Amniotic stem cell (primary cell): ENCODE measurements at places on chromosomes 13 and 19.

- DNase-seq, result no peak
Measured at GRCh38 chr13:24040835-24041234, 119.7 kb upstream of the SPATA13 start.

GRCh38 chr19:50912727-50913716, 1.8 kb upstream of the KLK4 start:
- DNase-seq, result no peak

GRCh38 chr13:110334256-110334655, 27.2 kb downstream of the COL4A2 start:
- DNase-seq, result no peak

DNA sequence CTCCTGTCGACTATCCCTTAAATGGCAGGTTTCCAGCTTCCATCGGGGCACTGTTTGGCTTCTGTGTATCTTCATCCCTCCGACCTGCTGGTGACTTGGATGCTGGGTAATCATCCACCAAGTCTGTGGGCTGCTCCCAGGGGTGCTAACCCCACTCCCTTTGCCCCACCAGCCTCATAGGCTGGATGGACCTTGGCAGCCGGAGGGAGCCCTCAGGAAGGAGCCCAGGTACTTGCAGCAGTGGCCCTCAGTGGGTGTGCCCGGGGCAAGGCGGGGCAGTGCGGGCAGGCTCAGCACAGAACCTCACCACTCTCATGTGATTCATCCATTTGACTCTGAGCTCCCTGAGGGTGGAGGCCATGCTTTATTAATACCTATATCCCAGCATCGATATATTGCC, 27.4 kb upstream of the TUBGCP3 start:
- DNase-seq, result no peak

- no peak for DNase-seq
Measured at GRCh38 chr19:13079542-13079986, 23.1 kb downstream of the LYL1 start.

GRCh38 chr13:46668302-46668720, 115.3 kb downstream of the LRCH1 start:
- DNase-seq, result peak; percentile 64

GRCh38 chr13:34523406-34523805, 418.7 kb upstream of the NBEA start:
- DNase-seq, result no peak

GRCh38 chr13:107275312-107275711, 707.4 kb upstream of the ARGLU1 start:
- DNase-seq, result no peak

GRCh38 chr19:13995878-13996765, 10.0 kb downstream of the RFX1 start:
- no peak for DNase-seq

- no peak for DNase-seq
Measured at GRCh38 chr13:113631341-113632095, 26.5 kb downstream of the ATP4B start.

DNA sequence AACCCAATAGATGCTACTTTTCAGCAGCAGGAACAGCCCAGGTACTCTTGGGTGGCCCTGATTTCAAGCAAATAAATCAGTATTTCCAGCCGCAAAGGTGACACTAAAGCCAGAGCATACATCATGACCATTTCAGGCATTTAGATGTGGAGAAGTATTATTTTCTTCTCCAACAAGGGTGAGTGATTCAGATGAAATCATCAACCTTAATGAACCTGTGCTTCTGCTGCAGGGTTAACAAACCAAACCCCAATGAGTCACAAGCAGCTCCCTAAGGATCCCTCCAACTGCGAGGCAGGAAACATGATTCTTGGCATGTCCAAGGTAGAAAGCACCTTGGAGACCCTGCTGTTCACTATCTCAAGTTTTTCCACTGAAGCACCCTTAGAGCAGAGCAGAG, 32.7 kb downstream of the MBNL2 start:
- DNase-seq, result no peak

DNA sequence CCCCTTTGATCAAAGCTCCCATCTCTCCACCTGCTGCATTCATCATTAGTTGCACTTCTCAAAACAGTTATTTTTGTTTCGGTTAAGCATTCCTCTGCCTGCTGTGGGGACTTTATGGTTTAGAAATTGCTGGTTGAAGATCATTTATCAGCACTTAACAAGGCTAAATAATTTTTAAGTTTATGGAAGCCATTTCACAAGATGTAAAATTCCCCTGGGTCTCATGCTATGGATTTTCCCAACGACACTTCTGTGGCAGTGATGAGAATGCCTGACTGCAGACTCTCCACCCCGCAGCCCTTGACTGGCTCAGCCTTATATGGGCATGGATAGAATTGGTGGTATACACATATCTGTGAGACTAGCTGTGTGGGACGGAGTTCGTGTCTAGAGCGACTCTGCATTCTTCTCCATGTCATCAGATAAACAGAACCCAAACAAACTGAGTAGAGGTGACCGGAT, 52.8 kb downstream of the COL4A2 start:
- peak; percentile 56 for DNase-seq

DNA sequence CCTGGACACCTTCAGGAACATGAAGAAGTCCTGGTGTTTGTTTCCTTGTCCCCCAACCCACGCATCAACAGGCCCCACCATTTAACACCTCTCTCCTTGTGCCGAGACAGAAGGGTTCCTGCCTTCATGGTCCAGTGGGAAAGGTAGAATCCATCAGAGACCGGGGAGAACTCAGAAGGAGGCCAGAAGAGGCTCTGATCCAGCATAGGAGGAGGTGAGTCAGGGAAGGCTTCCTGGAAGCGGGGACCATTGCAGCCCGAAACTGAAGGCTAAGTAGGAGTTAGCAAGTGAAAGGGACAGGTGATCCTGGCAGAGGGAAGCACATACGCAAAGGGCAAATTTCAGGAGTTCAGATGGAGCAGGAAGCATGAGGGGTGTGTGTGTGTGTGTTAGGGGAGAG, 484 bp downstream of the ICAM3 start:
- no peak for DNase-seq

GRCh38 chr13:77306458-77306857, 20.4 kb downstream of the MYCBP2 start:
- DNase-seq, result no peak

GRCh38 chr13:110445183-110445582, 116.3 kb downstream of the RAB20 start:
- DNase-seq, result no peak

DNA sequence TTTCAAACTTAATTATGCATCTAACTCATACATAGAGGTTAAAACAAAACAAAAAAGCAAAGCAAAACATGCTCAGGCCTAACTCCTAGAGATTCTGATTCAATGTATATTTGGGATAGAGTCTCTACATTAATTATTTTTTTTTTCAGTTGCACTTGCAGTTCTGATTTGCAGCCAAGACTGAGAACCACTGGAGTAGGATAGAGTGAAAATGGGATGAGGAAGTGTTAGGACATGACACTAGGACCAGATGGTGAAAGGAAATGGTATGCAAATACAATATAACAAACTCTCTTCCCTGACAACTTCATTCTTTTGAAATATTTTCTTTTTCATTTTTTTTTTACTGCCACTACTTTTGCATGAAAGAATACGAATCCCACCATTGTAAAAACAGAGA, 1.8 kb downstream of the CCDC122 start:
- no peak for DNase-seq

DNA sequence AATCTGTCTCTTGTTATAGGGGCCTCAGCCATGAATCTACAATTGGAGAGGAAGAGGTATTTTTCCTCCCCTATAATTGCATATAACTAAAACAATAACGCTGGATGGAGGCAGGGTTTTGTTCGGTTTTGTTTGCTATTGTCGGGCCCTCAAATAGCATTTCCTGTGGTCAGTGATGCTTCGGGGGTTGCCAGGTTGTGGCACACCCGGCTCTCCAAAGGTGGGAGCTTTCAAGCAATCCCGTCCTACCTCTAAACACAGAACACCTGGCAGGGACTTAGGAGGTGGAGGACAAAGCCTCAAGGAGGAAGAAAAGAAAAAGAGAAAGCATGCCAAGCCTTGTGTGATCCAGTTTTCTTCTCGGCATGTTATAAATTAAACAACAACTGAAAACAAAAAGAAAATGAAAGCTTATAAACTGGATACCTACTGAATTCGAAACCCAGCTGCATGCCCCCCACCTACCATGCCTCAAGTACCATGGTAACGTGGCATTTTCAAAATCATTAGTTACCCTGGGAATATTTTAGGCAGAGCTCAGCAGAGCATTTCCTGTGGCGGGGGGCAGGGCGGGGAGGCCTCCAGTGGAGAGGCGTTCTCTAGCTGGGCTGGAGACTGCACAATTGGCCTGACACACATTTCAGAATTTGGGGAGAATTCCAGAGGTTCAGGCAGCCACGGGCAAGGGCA, 213.8 kb downstream of the DCLK1 start:
- DNase-seq, result no peak

- DNase-seq, result no peak
Measured at GRCh38 chr13:113552079-113552478, 32.5 kb upstream of the TFDP1 start.

- no peak for DNase-seq
Measured at GRCh38 chr19:16385821-16386220, 61.2 kb downstream of the KLF2 start.

- DNase-seq, result peak; percentile 91
Measured at GRCh38 chr13:113820813-113821651, 42.8 kb downstream of the GAS6 start.

GRCh38 chr13:32125751-32126150, 94.2 kb downstream of the FRY start:
- DNase-seq, result no peak

DNA sequence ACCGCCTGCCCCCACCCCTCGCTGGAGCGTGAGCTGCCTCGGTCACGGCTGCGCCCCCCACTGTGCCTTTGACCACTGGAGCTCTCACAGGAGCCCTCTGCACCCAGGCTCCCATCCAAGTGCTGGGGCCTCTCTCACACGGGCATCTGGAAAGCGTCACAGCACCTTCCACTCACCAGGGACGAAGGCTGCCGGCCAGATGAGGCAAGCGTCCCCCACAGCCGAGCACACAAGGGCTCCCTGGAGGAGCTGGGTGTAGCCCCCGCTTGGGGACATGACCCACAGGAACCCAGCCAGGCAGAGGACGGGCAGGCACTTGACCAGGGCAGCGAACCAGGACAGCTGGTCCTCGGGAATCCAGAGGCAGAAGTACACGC, 560 bp downstream of the TMEM86B start:
- no peak for DNase-seq

GRCh38 chr19:7742991-7743390, 4.3 kb downstream of the CD209 start:
- DNase-seq, result no peak

- DNase-seq, result no peak
Measured at GRCh38 chr19:19342086-19343015, 21.7 kb downstream of the MAU2 start.

DNA sequence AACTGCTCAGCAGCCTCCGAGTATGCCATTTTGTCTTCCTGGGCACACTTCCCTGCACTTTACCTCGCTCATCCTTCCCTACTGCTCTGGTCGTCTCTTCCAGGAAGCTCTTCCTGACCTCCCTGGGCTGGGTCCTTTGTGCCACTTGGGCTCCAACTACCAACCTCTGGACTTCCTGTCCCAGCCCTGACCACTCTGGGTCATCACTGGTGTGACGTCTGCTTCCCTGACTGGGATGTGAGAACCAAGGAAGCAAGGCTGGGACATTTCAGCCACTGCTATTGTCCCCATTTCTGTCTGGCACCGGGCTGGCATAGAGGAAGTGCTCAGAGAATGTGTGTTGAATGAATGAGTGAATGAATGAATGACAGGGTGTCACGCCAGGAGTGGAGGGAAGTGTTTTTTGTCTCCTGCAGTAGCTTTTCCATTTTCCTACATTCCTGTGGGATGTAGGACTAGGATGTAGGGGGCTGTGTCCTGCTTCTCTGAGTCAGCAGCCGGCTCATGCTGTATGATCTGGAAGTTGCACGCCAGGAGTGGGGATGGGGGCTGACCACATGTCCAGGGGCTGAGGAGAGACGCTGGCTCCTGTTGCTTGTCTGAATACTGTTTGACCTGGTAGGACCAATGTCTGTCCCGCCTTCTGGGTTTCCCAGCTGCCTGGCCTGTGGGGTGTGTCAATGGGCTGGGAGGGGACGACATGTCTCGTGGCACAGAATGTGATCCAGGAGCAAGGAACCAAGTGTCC, 14.7 kb downstream of the NOVA2 start:
- DNase-seq, result no peak

GRCh38 chr19:18490728-18491127, 31.1 kb downstream of the ELL start:
- DNase-seq, result no peak

- DNase-seq, result no peak
Measured at GRCh38 chr19:661427-662196, 1.4 kb downstream of the RNF126 start.

DNA sequence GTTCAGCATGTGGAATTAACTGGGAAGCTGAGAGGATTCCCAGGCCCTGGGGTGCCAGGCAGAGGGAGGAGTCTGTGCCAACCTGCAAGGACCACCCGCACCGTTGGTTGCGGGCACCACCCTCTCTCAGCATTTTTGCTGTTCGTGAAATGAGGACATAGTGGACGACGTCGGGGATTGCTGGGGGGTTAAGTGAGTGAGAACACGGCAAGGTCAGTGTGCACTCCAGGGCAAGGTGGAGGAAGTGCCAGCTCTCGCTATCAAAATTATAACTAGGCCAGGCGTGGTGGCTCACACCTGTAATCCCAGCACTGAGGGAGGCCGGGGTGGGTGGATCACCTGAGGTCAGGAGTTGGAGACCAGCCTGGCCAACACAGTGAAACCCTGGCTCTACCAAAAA, 2.2 kb downstream of the FXYD3 start:
- no peak for DNase-seq

- DNase-seq, result no peak
Measured at GRCh38 chr19:42445948-42446347, 3.2 kb upstream of the CXCL17 start.

GRCh38 chr13:32211813-32212212, 103.3 kb downstream of the ZAR1L start:
- DNase-seq, result no peak

DNA sequence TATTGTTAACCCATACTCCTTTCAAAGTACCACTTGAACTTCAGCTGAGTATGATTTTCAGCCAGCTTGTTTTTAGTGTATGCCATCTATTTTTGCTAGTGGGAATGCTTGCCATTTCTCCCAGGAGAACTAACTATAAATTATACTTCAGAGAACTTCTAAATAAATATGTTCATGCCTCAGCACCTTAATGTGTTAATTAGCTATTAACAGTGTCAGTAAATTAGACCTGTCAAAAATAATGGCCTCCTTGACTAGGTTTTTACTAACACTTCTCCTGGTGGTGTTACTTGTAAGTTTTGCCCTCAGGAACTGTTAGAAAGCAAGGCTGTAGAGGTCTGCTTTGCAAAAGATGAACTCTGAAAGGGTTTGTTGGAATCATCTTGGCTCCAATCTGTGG, 4.5 kb downstream of the CLDN10 start:
- DNase-seq, result no peak
